CD4-positive, alpha-beta T cell treated with Interleukin-4 for 1 hour (primary cell): ENCODE measurements at places on chromosomes 4 and X.

GRCh38 chr4:184647266-184648053 is 1.8 kb downstream of the CASP3 start:
- DNase-seq = no peak

- no peak for DNase-seq
Observed at GRCh38 chr4:122826553-122827257, at the start of gene FGF2. TSS of gene FGF2 (plus strand) at chr4:122826831. CDS start at chr4:122827175, 344 bp downstream.

DNA sequence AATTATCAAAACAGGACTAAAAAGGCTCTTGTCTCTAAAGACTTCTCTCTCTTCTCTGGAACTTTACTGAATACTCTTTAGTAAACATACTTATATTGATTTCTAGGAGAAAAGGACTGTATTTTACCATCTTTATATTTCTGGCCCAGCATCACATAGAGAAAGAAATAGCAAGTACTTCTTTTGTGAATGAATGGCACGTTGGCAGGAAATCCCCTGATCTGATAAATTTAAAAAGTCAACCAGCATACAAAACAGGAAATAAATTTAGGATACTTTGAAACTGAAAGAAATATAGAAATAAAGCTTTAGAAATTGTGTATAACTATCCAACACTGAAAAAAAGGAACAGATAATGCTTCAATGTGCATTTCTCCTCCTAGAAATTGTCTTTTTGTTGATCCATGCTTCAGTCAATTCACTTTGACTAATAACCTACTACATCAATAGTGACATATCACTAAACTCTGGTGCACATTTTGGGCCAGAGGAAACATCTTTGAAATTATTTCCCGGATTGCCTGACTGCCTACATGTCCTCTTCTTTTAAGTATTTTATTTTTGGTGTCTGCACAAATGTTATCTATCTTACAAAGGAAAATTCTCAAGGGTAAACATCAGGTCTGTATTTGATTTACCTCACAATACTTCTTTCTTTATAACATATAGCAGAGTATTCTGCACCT is 183.5 kb upstream of the FSTL5 start:
- DNase-seq = no peak

- no peak for DNase-seq
Observed at GRCh38 chr4:144514736-144515135, 131.2 kb upstream of the HHIP start.

DNA sequence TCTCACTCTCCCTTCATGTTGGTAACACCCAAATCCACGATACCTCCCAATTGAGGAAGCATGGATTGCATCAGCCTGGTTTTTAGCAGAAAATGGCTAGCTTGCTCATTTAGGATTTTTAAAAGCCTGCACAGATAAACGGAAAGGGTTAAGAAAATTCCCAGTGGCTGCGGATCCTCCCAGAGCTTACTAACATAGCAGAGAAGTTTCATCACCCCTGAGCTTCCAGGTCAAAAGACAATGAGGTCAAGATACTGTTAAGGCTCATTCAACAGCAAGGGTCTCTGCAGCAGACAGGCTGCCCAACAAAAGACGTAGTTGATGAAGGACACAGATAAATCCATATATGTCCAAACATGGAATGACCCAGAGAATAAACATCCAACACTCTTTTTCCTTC is 220.2 kb downstream of the ASMT start:
- no peak for DNase-seq

GRCh38 chr4:38800961-38801450 is 3.6 kb downstream of the TLR1 start:
- no peak for DNase-seq

GRCh38 chr4:169398316-169398715 is 127.6 kb upstream of the SH3RF1 start:
- DNase-seq = no peak

- no peak for DNase-seq
Observed at GRCh38 chrX:133771086-133771646, 214.2 kb downstream of the GPC3 start.

DNA sequence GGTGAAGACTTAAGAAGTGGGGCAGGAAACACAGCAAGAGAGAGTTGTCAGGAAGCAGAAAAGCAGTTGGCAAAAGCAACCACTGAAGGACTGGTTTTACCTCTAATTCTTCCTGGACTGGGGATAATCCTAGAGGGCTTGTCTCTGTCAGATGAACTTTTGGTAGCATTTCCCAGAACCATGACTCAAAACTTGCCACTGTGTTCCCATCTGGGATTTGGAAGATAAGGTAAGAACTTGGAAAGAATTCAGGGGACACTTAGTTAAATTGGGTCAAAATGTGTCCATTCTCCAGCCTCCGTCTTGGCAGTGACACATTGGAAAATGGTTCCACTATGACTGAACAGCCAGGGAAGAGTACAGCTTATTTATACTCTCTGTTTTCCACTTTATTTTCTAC is 55.7 kb downstream of the CD38 start:
- DNase-seq = no peak

DNA sequence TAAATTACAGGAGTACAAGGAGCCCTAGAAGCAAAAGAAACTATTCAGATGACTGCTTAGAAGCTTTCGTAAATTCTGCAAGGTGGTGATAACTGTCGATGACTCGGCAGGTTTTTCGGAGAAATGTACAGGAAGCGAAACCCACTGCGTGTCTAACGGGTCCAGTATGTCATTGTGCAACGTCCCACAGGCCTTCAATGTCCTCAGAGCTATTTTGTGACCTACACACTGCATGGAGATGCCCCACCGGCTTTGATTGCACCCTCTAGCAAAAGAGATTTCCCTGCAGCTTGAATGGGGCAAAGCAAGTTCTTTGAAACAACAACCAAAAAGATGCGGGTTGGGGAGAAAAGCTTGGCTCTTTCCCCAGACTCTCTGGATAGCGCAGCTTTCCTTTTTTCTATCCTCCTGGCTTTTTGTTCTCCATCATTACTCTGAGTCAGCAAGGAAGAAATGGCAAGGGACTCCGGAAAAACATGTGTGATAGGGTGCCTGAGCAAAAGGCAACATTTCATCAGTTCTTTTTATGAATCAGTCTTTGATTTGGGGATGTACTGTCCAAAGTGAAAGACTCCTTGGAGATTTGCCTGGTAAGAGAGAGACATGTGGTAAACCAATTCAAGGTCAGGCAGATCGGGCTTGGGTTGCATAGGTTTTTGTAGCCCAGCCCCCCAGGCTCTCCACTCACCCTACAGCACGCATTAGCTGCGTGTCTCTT is 112.0 kb upstream of the TBL1X start:
- DNase-seq = peak; percentile 60

GRCh38 chr4:127194281-127194680 is 438.5 kb upstream of the INTU start:
- no peak for DNase-seq

DNA sequence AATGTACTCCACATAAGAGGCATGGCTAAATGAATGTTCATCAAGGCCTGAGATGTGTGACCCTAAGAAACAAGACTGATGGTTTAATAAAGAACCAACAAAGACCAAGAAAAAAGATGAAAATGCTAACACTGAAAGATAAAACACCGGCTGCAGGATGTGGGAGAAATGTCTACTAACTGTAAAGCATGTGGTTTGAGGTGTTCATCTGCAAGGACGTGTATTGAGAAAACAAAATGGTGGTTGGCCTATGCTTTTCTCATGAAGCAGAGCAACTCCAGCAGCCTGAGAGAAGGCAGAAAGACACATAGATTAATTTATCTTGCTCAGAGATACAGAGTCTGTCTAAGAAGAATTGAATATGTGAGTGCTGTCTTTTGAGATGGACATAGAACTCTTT is 109.3 kb downstream of the KDR start:
- no peak for DNase-seq
